SJSA1 (cell line): ENCODE measurements at places on chromosomes 3 and 15. TPM values are rescaled to one million over a fixed set of nuclear protein-coding genes. Genes with fewer than 3 reads are reported as not detected.

CA12 gene
- total RNA-seq: 3.7 and 5.6 TPM in 2 replicates

DNA sequence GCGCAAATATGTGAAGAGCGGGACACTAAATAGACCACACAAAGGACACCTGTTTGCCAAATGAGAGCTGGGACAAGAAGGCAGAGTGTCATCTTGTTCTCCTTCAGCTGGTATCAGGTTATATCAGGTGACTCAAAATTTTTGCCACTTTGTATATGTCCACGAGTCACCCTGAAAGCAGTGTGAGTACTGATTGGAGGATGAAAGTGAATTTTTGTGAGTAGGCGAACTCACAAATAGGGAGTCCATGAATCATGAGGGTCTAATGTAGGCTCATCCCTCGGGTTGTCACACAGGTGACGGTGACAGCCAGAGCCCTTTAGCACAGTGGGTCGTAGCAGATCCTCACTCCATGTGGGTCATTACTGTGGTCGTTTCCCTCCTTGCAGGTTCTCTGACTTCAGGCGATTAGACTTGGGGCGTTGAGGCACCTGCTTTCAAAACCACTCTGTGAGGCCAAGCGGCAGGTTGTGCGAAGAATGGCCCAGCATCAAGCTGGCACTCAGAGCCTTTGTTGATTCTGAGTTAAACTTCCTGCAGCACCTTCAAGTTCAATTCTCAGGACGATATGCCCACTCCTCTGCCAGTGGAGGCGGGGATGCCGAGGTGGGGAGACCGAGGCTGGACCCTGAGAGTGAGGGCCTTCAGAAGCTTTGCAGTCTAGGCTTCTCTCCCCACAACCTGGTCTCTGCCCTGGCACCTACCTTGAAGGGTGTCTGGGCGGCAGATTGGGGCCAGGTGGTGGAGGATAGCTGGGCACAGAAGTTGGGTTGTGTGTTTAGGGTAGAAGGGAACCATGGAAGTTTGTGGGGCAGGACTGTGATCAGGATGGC is 173.8 kb downstream of the SMAD6 start:
- DNase-seq: peak; percentile 39

DNA sequence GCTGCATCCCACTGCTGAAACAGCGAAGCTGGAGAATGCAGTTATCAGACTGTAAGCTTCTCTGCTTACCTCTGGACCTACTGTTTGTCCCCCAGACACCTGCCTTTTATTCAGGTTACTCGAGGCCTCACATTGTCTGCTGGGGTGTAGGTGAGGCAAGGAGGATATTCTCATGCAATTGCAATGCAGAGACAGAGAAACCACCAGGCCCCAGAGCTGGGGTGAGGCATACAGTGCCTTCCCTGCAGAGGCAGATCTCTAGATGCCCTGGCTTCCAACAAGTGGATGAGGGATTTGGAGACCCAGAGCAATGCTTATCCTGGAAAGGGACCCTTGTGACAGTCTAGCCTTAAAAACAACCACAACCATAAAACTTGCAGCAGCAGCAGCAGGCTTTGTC is 263.4 kb upstream of the ST8SIA2 start:
- no peak for DNase-seq

DPH6 gene
- total RNA-seq: 22.1 and 53.4 TPM in 2 replicates

PARP3 gene
- 14.7 and 17.9 TPM in 2 replicates for total RNA-seq

GRCh38 chr3:27678234-27678633 is 43.9 kb downstream of the EOMES start:
- DNase-seq: no peak

- no peak for DNase-seq
Observed at GRCh38 chr3:5181469-5182141, 5.9 kb upstream of the EDEM1 start.

- no peak for DNase-seq
Observed at GRCh38 chr15:25136119-25136518, 181.3 kb downstream of the SNRPN start.

PARP15 gene
- not detected in 2 replicates for total RNA-seq

DNA sequence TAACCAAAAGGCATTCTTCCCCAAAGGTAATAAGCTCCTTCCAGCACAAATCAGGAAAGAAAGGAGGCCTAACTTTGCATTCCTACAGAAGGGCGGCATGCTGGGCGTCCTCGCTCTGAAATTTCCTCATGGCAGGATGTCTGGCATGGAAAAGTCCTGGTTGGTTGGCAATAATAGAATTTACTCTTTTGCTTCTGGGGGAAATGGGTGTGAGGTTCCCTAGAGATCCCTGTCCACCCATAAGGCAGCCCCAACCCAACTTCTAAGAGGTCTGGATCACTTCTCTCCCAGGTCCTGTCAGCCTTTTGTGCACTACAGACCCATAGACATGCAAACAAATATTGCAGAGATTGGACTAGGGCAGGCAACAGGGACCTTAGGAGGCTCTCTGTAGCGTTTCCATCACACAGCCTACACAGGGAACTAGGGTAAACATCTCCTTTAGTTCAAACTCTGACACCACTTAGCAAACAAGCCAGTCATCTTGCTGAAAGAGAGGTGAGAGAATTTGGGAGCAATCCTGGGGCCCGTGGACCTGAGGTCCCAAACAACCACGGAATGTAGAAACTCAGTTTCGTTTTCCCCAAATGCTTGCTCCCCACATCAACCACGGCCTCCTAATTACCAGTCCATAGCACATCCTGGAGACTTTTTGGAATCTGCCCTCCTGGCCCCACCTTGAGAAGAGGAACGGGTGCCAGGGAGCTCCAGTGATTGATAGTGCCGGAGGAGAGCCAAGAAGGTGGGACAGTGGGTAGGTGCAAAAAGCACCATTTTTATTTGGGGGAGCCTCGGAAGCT is 2.1 kb downstream of the ZIC4 start:
- DNase-seq: no peak

- DNase-seq: no peak
Observed at GRCh38 chr3:196168808-196169391, 42.3 kb downstream of the ZDHHC19 start.

IL20RB gene
- 3.2 and 3.6 TPM in 2 replicates for total RNA-seq

CSPG4 gene
- total RNA-seq: 0.32 and 0.41 TPM in 2 replicates

- DNase-seq: peak; percentile 51
Observed at GRCh38 chr3:141302364-141303141, 65.8 kb upstream of the ZBTB38 start.

- peak; percentile 69 for DNase-seq
Observed at GRCh38 chr15:50145451-50145872, 26.4 kb upstream of the ATP8B4 start.

DNA sequence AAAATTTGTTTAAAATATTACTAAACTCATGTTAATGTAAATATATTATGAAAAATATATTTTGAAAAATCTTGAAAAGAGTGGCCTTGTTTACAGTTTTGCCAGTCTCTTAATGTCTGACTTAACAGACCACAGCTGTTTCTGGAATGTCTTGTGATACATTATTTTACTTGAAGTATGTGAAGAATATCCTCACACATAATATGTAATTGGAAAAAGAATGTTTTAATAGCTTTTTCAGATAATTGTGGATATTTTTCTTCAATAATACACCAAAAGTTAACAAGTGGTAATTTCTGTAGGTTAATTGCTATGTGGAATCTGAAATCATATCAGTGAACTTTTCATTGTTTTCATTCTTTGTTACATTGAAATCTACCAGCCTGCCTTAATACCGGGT is 101.3 kb downstream of the UBE2E2 start:
- DNase-seq: no peak

CIB2 gene
- 3.2 and 3.8 TPM in 2 replicates for total RNA-seq

DNA sequence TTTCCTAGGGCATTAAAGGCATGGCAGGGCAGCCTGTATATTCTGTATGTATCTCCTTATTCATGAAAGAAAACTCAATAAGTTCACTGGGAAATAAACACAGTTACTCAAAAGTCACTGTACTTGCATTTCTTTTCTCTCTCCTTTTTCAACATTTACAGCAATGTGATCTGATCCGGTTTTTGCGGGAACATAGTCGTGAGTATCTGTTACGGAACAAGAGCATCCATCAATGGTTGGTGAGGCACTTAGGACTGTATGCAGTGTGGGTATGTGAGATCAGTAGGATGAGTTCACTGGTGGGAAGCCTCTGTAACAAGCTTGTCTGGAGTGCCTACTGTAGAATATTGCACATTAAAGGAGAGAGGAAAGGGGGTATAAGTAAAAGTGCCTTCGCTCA is 80.7 kb downstream of the COL6A5 start:
- DNase-seq: no peak

DNA sequence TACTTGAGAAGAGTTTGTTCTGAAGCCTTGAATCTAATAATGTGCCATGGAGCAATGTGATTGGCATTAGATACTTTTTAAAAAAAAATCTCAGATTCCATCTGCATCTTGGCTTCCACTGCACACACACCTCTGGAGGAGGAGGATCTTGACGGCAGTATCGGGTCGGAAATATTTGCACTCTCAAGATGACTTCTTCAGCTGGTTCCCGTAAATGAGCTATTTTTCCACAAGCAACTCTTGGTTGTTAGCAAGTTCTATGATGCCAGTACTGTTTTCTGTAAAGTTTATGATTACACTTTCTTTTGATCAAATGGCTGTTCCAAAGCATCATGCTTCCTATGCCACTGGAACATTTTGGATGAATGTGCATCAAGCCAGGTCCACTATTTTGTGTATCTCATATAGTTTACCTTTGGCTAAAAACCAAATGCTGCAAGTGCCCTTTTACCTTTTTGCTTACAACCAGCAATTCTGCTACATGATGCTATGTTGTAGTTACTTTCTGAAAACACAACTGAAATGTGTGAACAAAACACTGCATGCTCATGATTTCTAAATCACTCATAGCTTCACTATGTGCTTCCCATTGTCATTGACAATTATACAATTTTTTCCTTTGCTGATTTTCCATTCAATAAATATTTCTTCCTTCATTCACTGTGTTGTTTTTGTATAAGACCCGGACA is 43.8 kb downstream of the CCR3 start:
- no peak for DNase-seq

CEP19 gene
- total RNA-seq: 2.0 and 2.5 TPM in 2 replicates

DNA sequence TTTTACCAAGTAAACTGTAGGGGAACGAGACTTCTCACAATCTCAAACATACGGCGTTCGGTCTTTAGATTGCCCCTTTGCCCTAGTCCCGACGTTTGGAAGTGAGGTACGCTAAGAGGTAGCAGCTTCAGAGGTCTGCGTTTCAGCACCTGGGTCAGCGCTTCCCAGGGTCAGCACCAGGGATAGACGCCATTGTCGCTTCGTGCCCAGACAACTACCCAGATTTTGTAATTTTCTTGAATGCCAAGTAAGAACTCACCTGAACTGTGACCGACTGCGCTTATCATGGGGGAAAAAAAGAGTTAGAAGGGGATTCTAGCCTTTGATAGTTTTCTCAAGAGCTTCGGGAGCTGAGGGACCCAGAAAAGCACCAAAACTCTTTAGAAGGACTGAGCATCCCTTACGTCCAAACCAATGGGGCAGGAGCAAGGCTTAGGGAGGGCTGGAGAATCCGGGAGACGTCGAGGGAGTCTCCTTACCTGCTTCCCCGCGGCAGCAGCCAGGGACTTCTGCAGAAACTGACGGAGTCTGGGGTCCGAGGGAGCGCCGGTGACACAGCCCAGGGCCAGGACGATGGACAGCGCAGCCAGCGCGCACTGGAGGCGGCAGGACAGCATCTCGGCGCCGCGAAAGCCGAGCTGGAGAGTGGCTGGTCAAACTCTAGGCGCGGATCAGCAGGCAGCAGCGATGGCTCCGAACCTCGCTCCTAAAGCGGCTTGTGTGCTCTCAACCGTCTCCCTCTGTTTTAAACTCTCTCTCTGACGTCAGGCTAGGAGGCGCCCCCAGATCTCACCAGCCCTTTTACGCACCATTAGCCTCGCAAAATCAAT is at the start of gene SST:
Gene SST (minus strand): TSS at position 720 of the 830 bp plus-strand sequence. CDS start 103 bp downstream, at position 617.
- DNase-seq: peak; percentile 43

- no peak for DNase-seq
Observed at GRCh38 chr3:169390271-169390670, 273.2 kb downstream of the MECOM start.

SCN5A gene
- total RNA-seq: 1.6 and 4.1 TPM in 2 replicates
